ENCODE measurements at places on chromosomes 3 and 15.
A peak's percentile ranks its signal among the peaks of the same experiment; 100 is the strongest.

DNA sequence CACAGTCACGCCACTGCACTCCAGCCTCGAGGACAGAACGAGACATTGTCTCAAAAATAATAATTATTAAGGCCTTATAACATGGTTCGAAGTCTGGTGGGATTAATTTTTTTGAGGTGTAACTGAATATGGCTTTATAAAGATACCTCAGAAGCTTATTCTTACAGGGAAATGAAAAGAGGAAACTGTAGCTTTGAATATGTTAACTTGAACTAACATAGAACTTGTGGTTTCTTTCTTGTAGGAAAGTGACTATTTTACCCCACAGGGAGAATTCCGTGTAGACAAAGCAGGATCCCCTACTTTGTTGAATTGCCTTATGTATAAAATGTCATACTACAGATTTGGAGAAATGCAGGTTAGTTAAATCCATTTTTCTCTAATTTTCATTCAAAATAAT, 96.3 kb downstream of the STT3B start:
- no peak for DNase-seq

- DNase-seq = no peak
Measured at GRCh38 chr3:175326041-175326440, 466.9 kb downstream of the NAALADL2 start.

- no peak for DNase-seq
Measured at GRCh38 chr15:29122506-29122905, 147.1 kb downstream of the NSMCE3 start.

DNA sequence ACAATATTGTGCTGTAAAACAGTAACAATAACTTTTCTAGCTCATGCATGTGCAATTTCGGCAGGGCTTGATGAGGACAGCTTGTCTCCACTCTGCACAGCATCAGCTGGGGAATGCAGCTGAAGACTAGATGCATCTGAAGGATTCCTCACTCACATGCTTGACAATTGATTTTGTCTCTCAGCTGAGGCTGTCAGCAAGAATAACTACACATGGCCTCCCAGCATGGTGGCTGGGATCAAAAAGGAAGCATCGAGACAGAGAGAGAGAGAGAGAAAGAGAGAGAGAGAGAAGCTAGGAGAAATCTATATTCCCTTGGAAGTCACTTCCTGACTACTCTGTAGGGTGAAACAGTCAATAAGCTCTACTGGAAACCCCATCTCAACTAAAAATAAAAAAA, 487.1 kb downstream of the PLOD2 start:
- DNase-seq = no peak

DNA sequence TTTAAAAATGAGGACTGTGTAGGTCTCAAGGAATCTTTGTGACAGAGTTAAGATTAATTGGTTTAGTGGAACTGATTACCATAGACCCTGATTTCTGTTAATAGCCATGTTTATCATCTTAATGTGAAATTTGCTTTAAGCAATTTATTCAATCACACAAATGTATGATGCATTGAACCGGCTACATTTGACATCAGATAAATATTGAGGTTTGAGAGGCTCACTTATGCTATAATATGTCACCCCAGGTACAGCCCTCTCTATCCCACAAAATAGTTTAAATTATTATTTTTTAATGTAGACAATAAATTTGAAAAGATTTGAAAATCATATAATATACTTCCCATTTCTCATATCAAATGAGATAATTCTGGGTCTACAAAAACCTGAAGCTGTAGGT, 413.3 kb downstream of the NAALADL2 start:
- peak; percentile 37 for DNase-seq

- no peak for DNase-seq
Measured at GRCh38 chr15:87354661-87355410, 901.7 kb downstream of the NTRK3 start.

GRCh38 chr15:65660927-65661326, 39.2 kb downstream of the SLC24A1 start:
- DNase-seq = no peak

DNA sequence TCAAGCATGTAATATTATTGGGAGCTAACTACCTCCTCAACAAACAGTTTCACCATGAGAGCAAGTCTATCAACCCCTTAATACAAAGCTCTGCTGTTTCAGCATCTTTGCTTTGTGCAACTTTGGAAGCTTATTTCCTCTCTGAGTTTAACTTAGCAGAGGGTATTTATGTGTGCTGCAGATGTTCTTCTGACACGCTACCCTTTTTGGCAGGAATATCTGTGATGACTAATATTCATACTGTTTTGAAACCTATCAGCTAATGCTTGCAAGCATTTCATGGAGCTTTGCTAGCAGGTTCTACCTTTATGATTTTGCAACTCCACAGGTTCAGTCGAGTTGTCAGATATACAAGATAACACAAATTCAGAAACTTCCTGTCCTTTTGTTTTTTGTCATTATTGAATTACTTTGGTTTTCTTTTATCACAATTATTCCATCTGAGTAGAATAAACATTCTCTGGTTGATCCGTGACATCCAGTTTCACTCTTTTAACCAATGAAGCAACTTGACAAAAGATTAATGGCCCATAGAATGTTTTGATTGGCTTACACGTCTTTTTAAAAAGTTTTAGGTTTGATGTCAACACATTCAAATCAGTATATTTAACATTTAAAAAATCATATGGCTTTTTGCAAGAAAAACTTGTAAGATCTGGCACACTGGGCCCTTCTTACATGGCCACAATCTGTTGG, 1.7 kb upstream of the SLC9A9 start:
- no peak for DNase-seq

GRCh38 chr15:62063825-62064635, 2.7 kb upstream of the C2CD4A start:
- DNase-seq = peak; percentile 62

GRCh38 chr3:194251891-194252560, 99.1 kb downstream of the CPN2 start:
- no peak for DNase-seq

DNA sequence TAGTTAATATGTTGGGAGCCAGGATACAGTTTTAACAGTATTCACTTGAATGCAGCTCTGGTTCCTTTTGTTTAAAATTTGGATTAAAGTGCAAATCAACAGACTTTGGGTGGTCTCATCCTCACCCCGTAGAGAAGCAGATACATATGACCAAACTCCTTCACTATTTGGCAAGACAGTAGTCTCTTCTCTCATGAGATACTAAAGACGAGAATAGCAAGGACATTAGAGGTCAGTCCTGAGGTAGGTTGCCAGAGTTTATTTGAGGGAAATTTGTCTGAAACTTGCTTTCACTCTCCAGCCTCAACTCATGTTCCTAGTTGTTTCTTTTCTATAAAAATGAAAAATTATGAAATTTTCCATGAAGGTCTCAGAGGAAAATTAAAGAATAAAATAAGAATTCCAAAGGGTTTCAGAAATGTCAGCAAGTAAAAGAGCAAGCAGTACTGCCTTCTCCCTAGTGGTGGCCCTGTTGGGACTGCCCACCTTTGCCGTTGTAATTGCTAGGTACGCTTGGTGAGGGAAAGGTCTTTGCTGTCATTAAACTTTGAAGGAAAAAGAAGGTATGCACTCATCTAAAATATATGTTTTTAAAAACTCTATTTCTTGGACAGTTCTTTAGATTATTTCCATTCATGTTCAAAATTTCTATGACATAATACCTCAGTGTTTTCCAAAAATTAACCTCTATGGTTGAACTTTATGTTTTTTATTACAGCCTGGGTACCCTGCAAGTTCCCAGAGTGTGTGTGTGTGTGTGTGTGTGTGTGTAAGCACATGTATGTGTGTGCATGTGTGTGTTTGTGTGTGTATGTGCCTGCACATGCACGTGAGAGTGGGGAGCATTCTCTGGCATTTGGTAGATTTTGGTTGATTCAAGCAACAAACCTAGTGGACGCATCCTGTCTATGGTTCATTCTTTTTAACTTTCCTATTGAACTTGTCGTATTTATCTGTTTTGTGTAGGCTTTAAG, 111.4 kb downstream of the CMSS1 start:
- DNase-seq = no peak

- no peak for DNase-seq
Measured at GRCh38 chr3:72187131-72187530, 402.2 kb upstream of the PROK2 start.

- no peak for DNase-seq
Measured at GRCh38 chr3:30222441-30222840, 384.0 kb upstream of the TGFBR2 start.

DNA sequence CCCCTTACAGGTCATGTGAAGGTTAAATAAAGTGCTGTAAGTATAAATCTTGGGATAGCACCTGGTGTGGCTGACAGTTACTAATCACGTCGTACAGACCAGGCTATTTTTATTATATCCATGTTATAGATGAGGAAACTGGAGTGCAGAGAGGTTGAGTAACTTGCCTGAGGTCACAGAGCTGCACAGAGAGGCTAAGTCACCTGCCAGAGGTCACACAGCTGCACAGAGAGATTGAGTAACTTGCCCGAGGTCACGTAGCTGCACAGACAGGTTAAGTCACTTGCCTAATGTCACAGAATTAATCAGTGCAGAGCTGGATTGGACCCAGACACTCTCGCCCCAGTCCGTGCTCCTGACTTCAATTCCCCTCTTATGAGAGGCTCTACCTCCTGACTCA, 171.5 kb downstream of the NUP210 start:
- no peak for DNase-seq

DNA sequence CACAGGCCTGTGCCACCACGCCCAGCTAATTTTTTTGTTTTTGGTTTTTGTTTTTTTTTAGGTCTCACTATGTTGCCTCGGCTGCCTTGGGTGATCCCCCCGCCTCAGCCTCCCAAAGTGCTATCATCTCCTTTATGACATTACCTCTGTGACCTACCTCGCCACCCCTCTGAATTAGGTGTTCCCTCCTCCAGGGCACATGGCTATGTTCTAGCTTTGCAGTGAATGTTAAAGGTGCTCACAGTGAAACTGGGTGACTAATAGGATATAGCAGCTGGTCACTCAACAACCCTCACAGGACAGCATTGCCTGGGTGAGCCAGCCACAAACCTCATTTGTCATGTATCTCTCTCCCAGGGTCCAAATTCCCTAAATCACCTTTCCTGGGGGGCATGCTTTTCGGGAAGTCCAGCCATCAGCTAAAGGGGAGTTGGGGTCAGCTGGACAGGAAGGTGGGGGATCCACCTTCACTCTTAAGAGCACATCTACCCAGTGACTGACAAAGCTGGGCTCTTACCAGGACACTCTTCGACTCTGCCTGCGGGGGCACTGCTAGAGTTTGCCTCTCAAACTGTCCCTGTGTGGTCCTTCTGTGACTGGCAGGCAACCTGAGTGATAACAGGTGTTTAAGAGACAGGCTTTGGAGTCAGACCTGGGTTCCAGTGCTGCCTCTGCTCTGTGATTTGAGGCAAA, 1.6 kb upstream of the TTLL3 start:
- DNase-seq = peak; percentile 39

DNA sequence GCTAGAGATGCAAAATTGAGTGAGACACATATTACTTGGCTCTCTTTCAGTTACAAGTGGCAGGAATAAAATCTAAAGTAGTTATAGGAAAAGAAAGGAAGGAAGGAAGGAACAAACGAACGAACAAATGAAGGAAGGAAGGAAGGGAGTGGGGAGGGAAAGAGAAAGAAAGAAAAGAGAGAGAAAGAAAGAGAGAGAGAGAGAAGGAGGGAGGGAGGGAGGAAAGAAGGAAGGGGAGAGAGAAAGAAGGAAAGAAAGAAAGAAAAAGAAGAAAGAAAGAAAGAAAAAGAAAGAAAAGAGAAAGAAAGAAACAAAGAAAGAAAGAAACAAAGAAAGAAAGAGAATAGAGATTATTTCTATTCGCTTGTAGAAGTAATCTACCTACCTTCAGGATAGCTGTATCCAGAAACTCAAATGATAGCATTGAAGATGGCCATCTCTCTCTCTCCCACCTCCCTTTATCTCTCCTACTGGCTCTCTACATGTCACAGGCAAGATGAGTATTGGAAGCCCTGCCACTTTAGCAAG, 229.7 kb upstream of the TLE3 start:
- DNase-seq = no peak

DNA sequence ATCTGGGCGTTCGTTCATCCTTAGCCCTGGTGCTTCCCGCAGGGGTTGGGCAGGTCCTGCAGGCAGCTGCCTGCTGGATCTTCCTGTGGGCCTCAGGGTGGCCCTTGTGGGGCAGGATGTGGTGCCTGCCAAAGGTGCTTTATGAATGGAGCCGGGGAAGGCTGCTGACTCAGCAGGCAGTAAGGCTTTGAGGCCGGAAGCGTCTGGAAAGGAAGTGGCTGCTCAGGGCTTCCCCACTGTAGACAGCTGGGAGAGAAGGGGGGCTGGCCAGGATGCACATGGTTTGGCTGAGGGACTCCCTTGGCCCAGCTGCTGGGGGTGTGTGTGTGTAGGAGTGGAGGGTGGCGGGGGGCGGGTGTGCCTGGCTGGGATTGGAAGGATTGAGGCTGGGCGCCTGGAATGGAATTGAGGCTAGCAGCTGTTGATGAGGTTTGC, 12.9 kb downstream of the CD276 start:
- DNase-seq = peak; percentile 60

- no peak for DNase-seq
Measured at GRCh38 chr3:16085884-16086608, 88.4 kb upstream of the GALNT15 start.

- no peak for DNase-seq
Measured at GRCh38 chr3:115381573-115381912, 234.5 kb upstream of the ZBTB20 start.

DNA sequence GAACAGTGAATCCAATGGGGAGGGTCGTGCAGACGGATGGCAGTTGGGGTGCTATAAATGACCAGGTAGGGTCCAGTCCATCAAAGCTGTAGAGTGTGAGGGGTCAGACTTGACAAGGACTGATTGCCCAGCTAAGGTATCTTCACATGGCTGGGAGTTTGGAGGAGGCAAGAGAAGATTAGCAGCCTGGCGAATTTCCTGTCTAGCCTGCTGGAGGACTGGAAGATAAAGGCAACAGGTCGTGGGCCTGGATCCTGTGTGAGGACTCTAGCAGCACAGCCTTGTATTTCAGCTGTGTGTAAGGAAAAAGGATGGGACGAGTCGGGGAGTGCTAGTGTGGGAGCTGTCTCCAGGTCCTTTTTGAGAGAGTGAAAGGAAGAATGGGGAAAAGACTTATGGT, 17.6 kb downstream of the CCR5AS start:
- no peak for DNase-seq

DNA sequence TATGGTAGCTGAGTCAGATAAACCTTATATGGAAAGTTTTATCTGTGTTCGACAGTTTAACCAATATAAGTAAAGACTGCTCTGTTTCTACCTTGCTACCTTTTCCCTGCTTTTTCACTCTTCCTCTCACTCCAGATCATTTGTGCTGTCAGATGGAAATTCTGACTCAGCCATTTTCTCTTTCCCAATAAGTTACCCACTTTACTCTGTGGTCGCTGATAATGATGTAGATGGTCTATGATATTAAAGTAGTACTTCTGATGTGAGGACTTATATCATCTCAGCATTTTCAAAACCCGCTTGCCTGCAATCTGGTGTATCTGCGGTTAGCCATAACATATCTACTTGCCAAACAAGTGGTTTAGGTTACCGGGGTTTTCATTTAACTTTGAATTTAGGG, 15.0 kb upstream of the UTS2B start:
- DNase-seq = no peak

GRCh38 chr3:30470496-30470895, 135.9 kb upstream of the TGFBR2 start:
- no peak for DNase-seq

Data from Caki2 (cell line).